AG04450 (cell line): ENCODE measurements at places on chromosomes 7 and 10.

GRCh38 chr7:109663806-109664205 lies 1094.1 kb downstream of the DNAJB9 start:
- no peak for DNase-seq

- DNase-seq = no peak
Observed at GRCh38 chr10:10530313-10530712, 487.4 kb upstream of the CELF2 start.

GRCh38 chr10:28266449-28267224 lies 36.2 kb downstream of the MPP7 start:
- no peak for DNase-seq

DNA sequence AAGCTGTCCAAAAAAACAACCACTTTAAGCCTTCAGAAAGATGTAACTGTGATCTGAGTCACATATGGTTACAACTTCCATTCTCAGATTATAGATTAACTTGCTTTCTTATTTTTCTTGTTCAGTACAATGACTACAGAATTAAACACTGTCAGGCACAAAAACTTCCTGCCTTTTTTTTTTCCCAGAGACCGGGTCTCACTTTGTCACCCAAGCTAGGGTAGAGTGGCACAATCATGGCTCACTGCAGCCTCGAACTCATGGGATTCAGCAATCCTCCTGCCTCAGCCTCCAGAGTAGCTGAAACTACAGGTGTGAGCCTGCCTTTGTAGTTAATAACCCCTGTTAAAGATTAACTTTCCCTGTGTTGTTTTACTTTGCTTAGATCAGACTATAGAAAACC lies 163.2 kb downstream of the AVL9 start:
- DNase-seq = no peak

DNA sequence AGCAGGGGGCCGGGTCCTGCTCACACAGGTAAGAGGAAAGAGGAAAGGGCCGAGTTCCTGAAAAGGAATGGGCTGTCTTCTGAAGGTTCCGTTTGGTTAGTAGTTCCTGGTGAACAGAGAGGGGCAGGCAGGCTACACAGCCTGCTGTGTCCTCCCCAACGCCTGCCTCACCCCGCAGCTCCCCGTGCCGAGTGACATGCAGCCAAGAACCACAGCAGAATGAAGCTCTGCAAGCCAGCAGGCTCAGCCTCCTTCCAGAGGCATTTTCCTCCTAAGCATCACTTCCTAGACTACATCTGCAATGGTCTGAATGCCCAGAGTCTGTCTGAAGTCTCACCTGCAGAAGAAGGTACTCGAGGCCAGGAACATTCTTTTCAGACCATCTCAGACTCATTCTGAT lies 202.4 kb upstream of the TCERG1L start:
- DNase-seq = no peak

GRCh38 chr7:130940907-130941306 lies 206.9 kb upstream of the KLF14 start:
- no peak for DNase-seq

- DNase-seq = no peak
Observed at GRCh38 chr7:74175340-74175739, 1.2 kb downstream of the EIF4H start.

DNA sequence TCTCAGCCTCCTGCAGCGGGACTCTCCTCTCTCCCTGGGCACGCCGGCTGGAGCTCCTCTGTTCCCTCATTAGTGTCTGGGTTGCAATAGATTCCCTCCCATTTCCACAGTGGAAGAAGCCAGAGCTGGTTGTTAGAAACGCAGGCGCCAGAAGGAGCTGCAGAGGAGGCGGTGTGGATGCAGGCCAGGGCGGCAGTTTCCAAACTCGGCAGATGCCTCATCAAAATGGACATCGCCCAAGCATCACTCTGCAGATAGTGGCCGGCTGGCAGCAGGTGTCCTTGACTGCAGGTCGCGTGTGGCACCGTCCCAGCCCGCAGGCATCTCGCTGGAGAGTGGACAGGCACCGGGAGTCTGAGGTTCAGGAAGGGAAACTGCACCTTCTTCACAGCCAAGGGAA lies 201.8 kb downstream of the TCERG1L start:
- DNase-seq = no peak

DNA sequence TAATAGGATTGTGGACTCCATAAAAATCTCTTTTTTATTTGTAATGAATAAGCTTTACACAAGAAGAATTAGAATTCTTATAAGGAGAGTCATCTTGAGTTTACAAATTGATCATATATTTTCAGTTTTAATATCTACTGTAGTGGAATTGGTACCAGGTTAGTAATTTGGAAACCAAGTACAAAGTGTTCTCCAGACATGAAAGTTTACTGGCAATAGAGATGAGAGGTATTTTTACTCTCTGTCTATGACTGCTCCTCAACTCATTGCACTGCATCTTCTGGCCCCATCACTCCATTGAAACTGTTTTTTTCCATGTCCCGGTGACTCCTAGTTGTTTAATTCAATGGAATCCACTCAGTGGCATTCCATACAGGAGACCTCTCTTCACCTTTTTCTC lies 164.5 kb upstream of the SMIM30 start:
- no peak for DNase-seq

GRCh38 chr7:19930051-19930450 lies 156.6 kb upstream of the TMEM196 start:
- no peak for DNase-seq

- no peak for DNase-seq
Observed at GRCh38 chr10:51405580-51406351, 293.6 kb downstream of the CSTF2T start.

- no peak for DNase-seq
Observed at GRCh38 chr7:50475340-50475739, 25.2 kb upstream of the FIGNL1 start.
